ENCODE measurements at places on chromosomes 7 and 10. TPM values are rescaled to one million over a fixed set of nuclear protein-coding genes. Genes with fewer than 3 reads are reported as not detected.

DNA sequence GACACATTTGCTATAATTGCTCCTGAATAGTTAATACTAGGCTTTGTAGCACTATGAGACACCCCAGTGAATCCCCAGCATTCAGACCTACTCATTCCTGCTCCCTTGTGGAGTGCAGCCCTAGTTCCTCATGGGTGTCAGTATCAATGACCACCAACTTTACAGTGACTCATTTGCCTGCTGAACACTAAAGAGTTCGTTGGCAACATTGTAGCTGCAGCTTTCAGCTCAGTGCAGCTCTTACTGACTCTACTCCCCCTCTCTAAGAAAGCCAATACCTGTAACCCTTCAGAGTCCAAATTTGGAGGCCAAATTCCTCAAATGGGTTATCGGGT, 127.1 kb upstream of the MTPN start:
- DNase-seq, result no peak

DNA sequence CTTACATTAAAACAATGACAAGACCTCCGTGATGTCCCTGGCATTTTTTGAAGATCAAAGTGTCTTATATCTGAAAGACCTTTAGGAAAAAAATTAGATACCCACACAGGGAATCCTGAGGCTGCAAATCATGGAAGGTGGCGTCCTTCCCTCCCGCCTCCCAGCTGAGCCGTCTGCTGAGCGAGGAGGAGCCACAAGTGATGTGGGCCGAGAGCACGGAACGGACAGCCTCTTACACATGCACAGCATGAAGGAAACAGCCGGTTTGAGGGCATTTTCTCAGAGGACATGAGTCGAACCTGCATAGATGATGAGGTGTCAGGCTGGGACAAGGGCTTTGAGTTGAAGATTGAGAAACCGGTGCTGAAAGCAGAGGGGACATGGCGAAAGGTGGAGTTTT, 163.3 kb downstream of the ADARB2 start:
- no peak for DNase-seq

- no peak for DNase-seq
These were observed 172.6 kb upstream of the FZD1 start for GRCh38 chr7:91091631-91092030.

DNA sequence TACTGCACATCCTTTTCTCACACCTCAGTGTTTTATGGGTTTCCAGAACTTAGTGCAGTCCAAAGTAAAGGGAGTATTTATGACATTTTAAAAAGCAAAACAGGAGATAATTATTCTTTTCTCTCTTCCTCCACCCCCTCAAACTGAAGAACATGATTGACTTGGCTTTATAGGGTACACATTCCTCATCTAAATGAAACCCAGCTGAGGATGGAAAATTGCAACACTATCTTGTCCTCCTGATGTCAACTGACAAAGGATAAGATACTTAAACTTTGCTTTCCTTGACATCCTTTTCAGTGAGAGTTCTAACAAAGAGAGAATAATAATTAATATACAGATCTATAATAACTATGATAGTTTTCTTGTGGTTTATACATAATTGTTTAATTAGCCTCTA, 299.1 kb downstream of the BBS9 start:
- no peak for DNase-seq

GRCh38 chr7:158702944-158703343, 1.7 kb downstream of the NCAPG2 start:
- no peak for DNase-seq

DNA sequence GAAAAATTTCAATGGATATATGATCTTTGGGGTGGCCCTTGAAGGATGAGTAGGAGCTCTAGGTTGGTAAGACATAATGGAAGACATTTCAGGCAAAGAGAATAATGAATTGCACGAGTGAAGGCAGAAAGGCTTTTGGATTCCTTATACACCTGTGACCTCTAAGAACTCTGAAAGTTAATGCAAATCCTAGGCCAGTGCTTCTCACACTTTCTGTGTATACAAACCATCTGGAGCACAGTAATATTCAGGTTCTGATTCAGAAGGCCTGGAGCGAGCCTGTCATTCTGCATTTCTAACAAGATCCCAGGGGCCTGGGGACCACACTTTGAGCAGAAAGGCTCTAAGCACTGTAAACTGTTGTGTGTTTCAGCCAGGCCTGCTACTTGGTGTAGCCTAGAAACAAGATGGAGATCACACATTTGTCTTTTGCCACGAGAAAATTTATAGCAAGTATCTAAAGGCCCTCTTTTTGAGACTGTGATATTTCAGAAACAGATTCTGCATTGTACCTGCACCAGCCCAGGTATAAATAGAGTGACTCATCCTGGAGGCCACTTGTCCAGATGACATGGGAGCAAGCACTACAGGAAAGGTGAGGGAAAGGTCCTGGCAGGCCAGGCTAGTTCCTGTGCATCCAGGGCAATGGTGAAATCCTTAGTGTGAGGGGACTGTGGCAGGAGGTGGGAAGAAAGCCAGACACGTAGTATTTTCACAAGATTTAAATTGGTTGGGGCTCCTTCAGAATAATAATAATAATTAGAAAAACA, 24.4 kb downstream of the MRPS33 start:
- DNase-seq, result no peak

- DNase-seq, result no peak
These were observed 91.1 kb upstream of the DDC start for GRCh38 chr7:50656141-50656895.

GRCh38 chr7:25831062-25831691, 320.8 kb upstream of the NFE2L3 start:
- no peak for DNase-seq

DNA sequence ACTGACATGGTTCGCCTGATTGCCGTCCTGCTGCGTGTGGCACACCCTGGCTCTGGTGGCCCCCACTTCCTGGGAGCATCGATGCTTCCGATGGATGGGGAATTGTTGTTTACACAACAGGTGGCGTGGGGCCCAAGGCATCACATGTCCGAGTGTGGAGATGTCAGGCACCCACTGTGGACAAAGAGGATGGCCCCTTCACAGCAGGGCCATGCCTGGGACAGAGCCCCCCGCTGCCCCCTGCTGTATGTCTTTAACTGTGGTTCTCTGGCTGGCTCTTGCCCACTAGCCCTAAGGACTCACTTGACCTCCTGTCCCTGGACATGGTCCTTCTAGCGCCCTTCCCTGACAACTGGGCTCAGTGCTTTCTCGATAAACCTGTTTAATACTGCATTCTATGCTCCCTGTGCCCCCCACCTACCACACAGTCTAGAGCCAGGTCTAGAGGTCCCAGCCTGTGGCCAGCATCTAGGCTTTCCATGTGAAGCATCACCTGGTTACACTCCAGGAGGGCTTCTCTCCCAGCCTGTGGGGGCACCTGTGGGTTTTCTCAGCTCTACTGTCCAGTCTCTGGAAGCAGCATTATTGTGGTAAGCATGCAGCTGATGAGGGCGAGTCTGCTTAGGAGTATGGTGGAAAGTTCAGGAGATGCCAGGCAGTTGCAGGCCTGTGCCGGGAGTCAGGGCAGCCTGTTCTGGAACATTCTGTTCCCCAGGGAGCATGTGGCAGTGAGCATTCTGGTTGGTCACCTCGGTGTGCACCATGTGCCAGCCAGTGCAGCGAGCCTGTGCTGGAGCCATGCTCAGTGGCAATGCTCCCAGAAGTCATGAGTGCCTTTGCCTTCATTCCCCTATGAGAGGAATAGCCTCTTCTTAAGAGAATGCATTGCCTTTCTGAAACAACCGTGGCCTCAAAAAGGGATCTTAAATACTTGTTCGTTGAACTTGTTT, 10.4 kb downstream of the ADCY1 start:
- no peak for DNase-seq

GRCh38 chr7:32905175-32905662, 13.7 kb upstream of the KBTBD2 start:
- DNase-seq, result peak; percentile 78

The PTF1A gene
- total RNA-seq, result not detected

Data from activated naive CD8-positive, alpha-beta T cell treated with anti-CD3 and anti-CD28 coated beads for 36 hours (primary cell).